ENCODE measurements at places on chromosomes 5 and 9.

- no peak for DNase-seq
Measured at GRCh38 chr9:124471761-124472160, 21.5 kb downstream of the ADGRD2 start.

DNA sequence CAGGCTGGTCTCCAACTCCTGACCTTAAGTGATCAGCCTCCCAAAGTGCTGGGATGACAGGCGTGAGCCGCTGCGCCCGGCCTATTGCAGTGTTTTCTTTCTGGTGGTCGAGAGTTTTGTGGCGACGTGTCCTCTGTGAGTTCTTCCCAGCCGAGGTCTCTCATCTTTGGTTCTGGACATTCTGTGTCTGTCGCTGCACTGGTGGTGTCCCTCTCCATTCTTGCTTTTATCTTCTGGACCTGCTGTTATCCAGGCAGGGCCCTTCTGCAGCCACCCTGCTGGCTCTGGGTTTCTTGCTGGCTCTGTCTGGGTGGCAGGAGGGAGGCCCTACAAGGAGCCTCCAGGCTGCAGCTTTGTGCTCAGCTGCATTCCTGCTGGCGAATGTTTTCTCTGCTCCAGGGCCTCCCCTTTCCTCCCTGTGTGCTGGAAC lies 49.1 kb upstream of the EXOC3 start:
- no peak for DNase-seq

- DNase-seq = no peak
Measured at GRCh38 chr9:136471802-136472487, 10.9 kb downstream of the SEC16A start.

DNA sequence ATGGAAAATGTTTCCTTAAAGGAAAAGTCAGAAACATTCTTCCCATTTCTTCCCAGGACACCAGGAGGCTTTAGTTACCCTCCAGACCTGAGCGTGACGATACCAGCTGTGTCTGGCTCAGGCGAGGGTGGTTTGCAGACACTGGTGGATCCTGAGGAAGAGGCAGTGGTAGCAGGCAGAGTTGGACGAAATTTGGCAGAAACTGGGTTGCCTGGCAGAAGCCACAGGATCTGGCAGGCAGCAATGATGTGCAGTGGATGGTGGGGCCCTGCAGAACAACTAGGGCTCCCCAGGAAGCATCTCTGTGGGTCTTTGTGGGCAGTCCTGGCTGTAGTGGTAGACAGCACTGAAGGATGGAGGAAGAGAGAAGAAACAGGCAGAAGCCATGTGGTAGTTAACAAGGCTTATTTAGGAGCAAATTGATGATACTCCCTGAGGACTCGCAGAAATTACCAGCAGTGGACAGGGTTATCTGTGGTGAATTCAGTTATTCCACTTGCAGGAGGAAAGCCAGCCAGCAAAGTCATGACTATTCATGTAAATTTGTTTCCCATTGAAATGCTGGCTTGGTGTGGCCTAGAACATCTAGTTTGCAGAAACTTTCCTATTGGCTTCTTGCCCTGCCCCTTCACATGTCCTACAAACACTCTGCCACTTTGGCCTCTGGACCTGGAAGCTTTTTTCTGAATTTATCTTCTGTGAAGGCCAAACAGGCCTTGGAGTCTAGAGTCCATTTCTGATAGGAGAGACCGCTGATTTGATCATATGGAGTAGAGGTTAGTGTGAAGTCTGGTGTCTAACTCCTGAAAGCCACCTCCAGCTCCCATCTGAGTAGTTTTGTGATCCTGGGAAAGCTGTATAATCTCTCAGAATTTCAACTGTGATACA lies 212.0 kb downstream of the DMRT2 start:
- no peak for DNase-seq

GRCh38 chr5:80656425-80656824 lies 1.6 kb upstream of the DHFR start:
- no peak for DNase-seq

DNA sequence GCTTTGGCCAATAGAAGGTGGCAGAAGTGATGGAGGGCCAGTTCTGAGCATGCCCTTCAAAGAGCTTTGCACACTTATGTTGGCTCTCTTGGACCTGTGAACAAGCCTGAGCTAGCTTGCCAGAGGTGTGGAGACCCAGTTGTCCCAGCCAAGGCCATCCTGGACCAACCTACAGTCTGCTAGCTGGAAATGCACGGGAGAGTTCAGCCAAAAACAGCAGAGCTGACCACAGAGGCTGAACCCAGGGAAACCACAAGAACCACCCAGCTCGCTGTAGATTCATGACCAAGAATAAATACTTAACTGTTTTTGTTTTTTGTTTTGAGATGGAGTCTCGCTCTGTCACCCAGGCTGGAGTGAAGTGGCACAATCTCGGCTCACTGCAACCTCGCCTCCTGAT lies 65.4 kb upstream of the HAND1 start:
- no peak for DNase-seq
